Endothelial cell of umbilical vein (primary cell): ENCODE measurements at places on chromosomes 13 and 19. TPM values are rescaled to one million over a fixed set of nuclear protein-coding genes. Genes with fewer than 3 reads are reported as not detected.

DNA sequence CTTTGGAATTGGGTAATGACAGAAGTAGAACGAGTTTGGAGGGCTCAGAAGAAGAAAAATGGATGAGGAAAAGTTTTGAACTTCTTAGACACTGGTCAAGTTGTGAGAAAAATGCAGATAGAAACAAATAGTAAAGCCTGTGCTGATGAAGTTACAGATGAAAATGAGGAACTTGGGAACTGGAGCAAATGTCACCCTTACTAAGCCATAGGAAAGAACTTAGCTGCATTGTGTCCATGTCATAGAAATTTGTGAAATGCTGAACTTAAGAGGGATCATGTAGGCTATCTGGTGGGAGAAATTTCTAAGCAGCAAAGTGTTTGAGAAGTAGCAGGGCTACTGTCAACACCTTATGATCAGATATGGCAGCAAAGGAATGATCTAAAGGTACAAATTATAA, 289.2 kb upstream of the PCDH9 start:
- no peak for DNase-seq

The ZNF649 gene
- 8.6 and 9.0 TPM in 2 replicates for total RNA-seq

GRCh38 chr13:41188584-41188983, 5.8 kb downstream of the KBTBD7 start:
- DNase-seq: no peak

DNA sequence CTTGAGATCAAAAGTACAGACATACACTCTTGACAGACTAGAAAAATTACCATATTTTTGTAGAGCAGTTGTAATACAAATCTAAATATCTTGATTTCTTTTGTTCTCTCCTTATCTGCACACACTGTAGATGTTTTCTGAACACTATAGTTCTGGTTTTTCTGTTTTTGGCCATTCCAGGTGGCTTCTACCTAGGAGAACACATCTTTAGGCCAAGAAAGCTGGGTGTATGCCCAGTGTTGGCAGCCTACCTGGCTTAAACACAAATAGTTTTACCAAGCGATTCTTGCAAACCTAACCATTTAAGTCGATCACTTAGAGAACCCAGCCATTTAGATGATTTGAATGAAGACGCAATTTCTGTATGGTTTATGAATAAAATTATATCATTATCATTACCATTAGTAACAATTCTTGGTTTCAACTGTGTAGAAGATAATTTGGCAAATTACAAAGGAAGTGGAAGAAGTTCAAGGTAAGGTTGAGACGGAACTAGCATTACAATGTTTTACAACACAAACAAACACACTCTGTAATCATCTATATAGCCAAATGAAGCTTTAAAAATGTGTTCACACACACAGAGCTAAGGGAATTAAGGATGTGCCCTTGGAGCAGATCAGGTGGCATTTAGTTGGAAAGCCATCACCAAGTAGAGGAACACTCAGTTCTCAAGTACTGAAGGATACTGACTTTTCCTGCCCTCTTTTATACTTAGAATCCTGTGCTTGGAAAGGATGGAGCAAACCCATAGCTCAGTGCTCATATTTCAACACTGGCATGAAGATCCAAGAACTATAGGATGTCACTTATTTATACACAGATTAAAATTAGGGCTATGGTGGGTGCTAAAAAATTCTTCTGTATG, 36.2 kb downstream of the ERCC5 start:
- DNase-seq: no peak

- no peak for DNase-seq
Observed at GRCh38 chr13:113907635-113908617, 44.0 kb upstream of the GAS6 start.

GRCh38 chr19:46559203-46559602, 41.9 kb upstream of the CALM3 start:
- no peak for DNase-seq

DNA sequence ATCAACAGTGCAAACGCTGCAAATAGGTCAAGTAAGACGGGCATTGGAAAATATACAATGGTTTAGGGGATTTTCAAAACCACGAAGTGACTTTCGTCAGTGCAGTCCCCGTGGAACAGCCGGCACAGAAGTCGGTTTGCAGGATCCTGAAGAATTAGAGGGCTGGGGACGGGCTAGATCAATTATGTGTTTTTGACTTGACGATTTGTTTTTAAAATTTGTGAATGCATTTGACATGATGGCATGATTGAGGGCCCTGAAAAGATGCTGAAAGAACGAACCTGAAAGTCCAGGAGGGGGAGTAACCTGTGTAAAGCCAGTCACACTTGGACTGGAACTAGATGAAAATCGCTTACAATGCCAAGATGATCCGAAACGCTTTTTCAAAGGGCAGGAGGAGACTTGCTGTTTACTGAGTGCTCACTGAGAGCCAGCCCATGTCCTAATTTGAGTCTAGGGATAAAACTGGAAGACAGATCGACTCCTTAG, 8.9 kb upstream of the DGKH start:
- no peak for DNase-seq

DNA sequence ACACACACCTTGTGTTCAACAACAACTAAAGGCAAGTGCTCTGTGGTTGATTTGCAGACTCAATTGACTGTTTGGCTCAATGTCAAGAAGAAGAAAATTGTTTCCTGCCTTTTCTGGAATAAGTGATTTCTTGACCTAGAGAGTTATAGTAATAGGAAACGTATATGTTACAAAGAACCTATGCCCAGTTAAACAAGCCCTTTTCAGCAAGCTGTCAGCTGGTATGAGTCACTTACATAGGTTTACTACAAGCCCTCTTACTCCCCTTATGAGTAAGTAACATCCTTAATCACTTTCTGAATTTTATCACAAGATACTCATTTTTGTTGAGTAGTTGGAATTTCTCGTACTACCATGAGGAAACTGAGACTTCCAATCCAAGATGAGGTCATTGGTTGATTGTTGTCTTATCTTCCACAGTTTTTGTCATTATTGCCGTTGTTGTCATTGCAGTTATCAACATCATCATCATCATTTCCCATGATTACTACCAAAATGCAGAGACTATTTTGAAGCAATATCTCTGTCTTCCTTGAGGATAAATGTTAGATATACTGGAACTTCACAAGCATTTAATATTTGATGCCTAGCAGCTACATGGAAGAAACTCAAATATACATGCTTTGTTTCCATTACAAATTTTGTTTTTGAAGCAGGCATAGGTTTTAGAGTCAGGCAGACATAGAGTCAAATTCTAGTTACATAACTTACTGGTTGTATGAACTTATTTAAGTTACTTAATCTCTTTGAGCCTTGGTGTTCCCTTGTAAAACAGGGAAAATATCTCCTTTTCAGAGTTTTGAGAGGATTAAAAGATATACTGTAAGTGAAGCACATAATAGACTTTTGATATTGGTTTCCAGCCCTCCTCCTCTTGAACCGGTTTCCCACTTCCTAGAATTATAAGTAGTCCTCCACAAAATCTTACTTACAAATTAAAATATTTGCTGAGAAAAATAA, 106.0 kb downstream of the RAP2A start:
- DNase-seq: peak; percentile 10

DNA sequence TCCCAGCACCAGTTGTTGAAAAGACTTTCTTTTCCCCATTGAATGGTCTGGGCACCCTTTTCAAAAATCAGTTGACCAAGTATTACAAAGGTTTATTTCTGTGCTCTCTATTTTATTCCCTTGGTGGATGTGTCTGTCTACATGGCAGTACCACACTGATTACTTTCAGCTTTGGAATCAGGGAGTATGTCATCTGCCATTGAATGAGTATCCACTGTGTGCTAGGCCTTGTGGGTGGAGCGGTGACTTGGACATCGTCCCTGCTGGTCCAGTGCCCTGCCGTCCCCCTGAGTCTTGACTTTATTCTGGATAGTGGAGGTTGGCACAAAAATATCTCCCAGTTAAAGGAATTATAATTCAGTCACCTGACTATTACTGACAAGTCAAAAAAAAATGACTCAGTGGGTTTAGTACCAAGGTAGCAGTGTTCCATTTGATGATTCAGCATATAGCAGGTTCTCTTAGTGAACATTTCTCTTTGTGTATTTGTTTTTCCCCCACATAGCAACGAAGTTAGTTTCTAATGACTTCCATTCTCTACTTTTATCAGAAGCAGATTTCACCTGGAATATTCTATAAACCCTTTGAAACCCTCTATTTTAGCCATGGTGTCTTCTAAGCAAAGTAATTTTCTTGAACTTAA, 3.9 kb downstream of the UPF3A start:
- DNase-seq: no peak
